Hematopoietic multipotent progenitor cell treated with erythropoietin and hydrocortisone succinate and interleukin-3 and kit ligand, for 8 days (in vitro differentiated cells): ENCODE measurements at places on chromosomes 5 and 9.

DNA sequence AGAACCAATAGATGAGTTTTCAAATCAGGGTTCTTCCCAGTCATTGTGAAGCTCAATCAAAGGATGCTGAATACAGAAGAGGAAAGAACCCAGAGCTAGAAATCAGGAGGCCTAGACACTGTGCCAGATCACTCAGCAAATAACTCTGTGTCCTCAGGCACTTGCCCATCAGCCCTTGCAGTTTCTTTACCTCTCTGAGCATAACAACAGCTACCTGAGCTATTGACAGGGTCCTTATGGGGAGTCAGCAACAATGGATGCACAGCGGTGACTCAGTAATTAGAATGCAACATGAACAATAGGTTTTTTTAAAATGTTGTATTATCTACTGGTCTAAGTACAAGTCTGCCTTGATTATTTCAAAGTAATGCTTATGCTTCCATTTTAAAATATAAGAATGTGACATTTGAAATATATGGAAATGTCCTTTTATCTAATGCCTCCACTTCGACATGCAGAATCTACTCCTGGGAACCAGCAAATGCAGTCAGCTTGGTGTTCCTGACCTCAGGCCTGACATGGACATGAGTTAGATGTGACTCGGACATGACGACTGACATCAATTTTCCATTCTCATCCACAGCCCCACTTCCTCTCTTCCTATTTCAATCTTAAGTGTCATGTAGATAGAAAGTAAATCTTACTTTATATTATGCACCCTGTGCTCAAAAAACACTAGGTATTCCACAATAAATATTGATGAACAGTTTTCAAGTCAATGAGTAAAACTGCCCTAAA, 155.0 kb downstream of the TLE1 start:
- no peak for DNase-seq

DNA sequence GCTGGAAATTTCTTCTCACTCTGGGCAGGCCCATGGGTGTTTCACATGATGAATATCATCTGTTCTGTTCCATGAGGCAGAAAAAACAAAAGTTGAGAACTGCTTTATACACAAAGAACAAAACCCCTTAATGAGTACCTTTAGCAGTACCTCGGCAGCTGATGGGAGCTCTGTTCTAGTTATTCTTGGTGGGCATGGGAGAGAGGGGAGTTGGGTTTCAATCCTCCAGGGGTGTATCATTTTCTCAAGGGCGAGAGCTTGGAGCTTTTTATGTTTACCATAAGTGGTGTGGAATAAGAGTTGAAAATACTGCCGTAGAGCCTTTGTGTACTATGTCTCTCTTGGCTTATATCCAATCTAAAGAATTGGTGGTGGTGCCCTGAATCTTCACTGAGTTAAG, 103.3 kb upstream of the ZNF608 start:
- no peak for DNase-seq

GRCh38 chr9:88697764-88698432, 162.9 kb downstream of the NXNL2 start:
- DNase-seq: no peak

GRCh38 chr9:122370869-122371755, at the start of gene PTGS1:
PTGS1 (plus strand) TSS chr9:122371024; CDS start chr9:122371085, 61 bp downstream.
- DNase-seq: peak; percentile 69

GRCh38 chr5:95728494-95729114, 2.5 kb upstream of the RHOBTB3 start:
- DNase-seq: peak; percentile 89

DNA sequence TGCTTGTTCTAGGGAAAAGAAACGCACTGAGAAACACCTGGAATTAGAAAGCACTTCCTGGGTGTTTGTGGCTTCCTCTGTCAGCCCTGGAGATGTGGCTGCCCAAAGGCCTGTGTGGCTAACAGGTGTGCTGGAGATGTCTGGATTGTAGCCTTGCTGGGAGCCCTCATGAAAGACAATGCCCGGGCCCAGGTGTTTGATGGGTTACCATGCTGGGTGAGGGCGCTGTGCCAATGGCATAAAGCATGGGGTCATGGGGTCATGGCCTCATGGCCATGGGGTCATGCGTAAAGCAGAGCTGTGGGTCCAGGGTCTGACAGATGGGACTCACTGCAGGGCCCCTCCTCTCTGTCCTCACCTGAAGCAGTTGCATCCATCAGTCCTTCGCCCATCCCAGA, 21.6 kb downstream of the ANKRD33B start:
- DNase-seq: no peak

DNA sequence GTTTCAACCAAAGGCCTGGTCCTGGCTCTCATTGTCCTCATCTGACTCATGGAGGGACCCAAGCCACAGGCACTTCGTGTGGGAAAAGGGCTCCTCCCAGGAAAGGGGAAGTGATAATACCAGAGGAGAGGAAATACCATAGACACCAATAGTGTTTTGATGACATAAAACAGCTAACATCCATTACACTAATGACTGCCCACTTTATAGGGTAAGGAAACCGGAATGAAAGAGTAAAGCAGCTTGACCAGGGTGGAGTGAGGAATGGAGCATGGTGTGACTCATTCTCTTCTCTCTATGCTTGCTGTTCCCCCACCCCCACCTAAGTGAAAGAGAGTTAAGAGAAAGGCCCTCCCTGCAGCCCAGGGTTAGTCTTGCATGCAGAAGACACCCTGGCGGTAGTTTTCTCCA, 67.4 kb upstream of the HRH2 start:
- DNase-seq: no peak

- no peak for DNase-seq
These were observed 206.9 kb upstream of the PCSK5 start for GRCh38 chr9:75683591-75683990.

GRCh38 chr5:6359555-6360322, 18.6 kb downstream of the MED10 start:
- DNase-seq: no peak

DNA sequence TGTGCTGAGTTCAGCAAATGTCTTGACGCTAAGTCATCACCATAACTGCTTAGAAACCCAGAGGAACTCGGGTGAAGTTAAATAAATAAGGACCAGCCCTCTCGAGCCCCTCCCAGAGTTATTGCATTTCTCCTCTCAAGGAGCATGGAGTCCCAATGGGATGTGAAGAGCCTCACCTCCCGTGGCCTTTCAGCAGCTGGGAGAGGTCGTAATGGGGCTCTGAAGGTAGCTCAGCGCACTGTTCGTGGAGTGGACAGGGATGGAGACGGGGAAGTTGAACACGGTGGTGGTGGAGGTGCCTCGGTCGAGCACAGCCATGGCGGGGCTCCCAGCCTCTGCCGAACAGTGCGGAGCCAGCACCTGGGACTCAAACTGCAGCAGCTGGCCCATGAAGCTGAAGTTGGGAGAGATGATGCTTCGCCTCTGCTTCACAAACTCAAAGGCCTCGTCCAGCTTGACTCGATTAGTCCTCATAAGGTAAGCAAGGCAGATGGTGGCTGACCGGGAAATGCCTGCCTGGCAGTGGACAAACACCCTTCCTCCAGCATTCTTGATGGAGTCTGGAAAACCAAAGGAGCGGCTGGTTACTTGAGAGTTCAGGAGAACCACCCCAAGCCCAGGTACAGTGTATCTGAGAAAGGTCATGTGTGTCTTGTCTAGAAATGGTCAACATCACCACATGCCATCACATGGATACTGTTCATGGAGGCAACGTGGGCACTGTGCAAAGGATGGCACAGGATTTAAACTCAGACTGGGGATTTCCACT, 2.2 kb downstream of the DUSP1 start:
- DNase-seq: no peak

DNA sequence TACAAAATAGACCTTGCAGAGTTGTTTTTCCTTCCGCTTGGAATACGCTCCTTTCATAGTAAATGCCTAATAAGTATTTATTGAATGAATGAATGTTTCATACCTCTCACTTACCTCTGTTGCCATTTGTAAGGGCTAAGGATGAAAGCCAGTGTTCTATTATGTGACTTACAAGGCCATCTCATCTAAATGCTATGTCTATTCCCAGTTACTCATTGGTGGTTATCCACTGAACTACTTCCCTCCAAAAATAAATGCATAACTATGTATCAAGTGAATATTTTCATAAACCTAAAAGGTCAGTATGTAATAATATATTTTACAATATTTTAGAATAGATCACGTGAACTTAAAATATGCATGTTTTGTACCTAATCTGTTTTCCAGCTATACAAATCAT, 670.5 kb upstream of the RGMB start:
- no peak for DNase-seq

DNA sequence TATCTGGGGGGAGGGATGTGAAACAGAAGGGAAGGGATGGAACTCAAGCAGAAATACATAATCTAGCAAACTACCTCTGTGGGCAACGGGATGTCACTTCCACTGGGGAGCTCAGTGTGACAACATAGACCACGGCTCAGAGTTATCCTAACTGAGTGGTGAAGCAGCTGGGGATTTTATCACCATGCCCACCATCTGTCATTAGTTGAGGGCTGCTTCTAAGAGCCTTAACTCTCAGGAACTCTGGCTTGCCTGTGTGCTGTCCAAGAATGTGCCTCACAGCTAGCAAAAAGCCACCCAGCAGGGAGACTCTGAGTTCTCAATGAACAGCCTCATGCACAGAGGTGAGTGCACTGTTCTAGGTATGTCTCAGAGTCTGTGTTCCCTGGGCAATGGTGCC, 90.6 kb upstream of the CXCL14 start:
- DNase-seq: no peak

DNA sequence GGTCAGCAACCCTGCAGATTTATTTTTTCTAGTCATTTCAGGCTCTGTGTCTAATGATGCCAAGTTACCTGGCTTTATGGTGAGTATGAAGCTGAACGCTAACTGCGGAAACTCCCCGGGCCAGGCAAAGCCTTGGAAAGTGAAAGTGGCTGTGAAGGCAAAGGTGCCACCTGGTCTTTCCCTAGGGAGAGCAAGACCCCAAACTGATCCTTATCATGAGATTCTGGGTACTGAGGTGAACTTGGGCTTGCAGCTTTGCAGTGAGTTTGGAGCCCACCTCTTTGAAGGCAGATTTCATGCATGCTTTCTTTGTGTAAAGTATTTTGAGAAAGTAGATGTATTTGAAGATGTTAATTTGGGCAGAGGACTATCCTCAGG, 63.3 kb downstream of the CARTPT start:
- no peak for DNase-seq

DNA sequence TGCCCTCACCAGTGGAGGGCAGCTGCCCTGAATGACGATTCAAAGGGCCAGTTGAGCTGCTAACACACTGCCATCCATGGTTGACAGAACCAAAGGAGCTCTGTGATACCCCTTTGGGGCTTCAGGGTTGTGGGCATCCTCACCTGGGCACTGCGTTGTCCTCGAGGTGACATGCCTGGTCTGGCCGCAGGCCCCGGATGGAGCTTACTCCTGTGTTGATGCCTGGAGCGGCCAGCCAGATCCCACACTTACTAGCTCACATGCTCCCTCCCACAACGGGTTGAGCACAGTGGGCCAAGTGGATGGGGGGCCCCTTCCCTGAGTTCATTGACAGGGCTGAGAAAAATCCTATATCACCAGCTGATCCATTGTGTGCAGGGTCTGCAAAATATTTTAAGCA, 898.9 kb downstream of the TAF11L14 start:
- DNase-seq: no peak

DNA sequence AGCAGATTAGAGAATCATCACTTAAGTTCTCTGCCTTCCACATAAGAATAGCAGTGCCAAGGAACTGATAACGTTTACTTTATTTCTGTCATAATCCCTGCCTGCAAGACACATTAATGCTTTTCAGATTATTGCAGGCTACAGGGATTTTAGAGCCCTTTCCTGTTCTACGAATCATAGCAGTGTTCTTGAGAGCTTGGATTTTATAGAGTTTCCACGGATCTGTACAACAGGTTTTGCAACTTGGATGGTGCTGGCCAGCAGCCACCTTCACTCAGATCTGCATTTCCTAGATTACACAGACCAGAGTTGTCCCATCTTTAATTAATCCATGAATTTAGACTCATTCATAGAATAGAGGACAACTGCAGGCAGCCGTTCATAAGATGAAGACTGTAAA, 38.1 kb downstream of the SLC12A2 start:
- no peak for DNase-seq
